Karpas-422 (cell line): ENCODE measurements at places on chromosomes 5 and 9. TPM values are rescaled to one million over a fixed set of nuclear protein-coding genes. Genes with fewer than 3 reads are reported as not detected.

GRCh38 chr9:18058564-18059442 is 415.1 kb upstream of the ADAMTSL1 start:
- H3K36me3 ChIP-seq = no peaks in the 10 kb centered on the region
- DNase-seq = no peak
- no peak overlapping the region for H3K4me3 ChIP-seq

DNA sequence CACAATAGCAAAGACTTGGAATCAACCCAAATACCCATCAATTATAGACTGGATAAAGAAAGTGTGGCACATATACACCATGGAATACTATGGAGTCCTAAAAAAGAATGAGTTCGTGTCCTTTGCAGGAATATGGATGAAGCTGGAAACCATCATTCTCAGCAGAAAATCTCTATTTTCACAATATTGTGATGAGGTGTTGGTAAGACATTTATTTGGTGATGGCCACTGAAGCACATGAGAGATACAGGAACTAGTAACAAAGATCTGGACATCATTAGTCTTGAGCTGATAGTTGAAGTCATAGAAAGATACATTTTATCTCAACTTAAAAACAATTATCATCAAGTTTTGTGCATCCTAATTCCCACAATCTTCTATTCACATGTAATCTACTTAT is 70.6 kb downstream of the RAB3C start:
- no peak overlapping the region for H3K4me3 ChIP-seq
- H3K4me1 ChIP-seq = no peaks in the 10 kb centered on the region
- H3K27ac ChIP-seq = no peak overlapping the region
- DNase-seq = no peak
- H3K27me3 ChIP-seq = no peaks in the 10 kb centered on the region

GRCh38 chr9:82621447-82621846 is 441.5 kb downstream of the RASEF start:
- H3K4me1 ChIP-seq = no peaks in the 10 kb centered on the region
- no peak overlapping the region for H3K4me3 ChIP-seq
- no peaks in the 10 kb centered on the region for H3K36me3 ChIP-seq
- no peak overlapping the region for H3K27ac ChIP-seq

- no peaks in the 10 kb centered on the region for H3K27me3 ChIP-seq
- H3K27ac ChIP-seq = no peak overlapping the region
Measured at GRCh38 chr5:73171495-73171894, 1.5 kb upstream of the TMEM174 start.

- no peaks in the 10 kb centered on the region for H3K36me3 ChIP-seq
- no peak overlapping the region for H3K27ac ChIP-seq
- H3K27me3 ChIP-seq = no peaks in the 10 kb centered on the region
- H3K4me1 ChIP-seq = peaks cover 12% of the 10 kb centered on the region
- H3K4me3 ChIP-seq = no peak overlapping the region
Measured at GRCh38 chr9:137293094-137293481, 9.0 kb downstream of the NRARP start.

DNA sequence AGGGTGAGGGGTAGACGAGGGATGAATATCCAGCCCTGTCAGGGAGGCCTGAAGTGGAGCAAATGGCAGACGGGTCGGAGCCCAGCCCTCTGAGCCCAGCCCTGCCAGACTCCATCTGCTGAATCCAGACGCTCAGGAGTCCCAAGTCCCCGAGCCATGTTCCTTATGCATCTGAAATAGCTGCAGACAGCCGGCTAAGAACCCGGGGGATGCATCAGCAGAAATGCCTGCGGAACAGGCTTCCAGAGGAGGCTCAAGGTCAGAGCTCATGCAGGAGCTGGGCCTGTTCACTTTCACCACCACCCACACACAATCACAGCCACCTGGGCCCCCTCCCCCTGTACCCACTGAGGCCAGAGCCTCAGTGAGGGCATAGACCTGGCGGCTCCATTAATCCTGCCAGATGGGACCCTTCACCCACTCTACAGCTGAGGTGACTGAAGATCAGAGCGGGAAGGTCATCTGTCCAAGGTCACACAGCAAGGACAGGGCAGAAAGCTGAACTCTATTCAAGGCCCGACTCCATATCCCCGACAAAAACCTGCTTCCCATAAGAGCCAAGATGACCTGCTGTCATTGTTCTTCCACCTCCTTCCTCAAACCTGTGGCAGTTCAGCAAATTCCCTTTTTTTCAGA is 24.4 kb upstream of the AKNA start:
- H3K4me3 ChIP-seq = no peak overlapping the region
- H3K27me3 ChIP-seq = no peaks in the 10 kb centered on the region
- H3K27ac ChIP-seq = no peak overlapping the region
- H3K4me1 ChIP-seq = no peaks in the 10 kb centered on the region
- no peaks in the 10 kb centered on the region for H3K36me3 ChIP-seq

DNA sequence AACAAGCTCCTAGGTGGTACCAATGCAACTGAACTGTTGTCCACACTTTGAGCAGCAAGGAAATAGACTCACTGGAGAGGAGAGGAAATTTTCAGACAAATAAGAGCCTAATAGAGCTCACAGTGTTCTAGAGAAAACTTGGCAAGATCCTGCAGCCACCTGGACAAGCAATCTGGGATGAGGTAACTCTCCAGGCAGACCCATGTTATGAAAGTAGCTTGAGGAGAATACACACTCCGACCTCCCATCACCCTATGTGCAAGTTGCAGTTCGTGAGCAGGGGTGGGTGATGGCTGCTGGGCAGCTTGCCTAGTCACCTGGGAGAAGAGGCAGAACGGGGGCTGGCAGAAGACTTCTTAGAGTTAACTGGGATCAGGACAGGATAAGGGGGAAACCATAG is 102.2 kb downstream of the KLF4 start:
- DNase-seq = no peak
- no peak overlapping the region for H3K4me3 ChIP-seq
- H3K27me3 ChIP-seq = no peaks in the 10 kb centered on the region
- H3K4me1 ChIP-seq = no peaks in the 10 kb centered on the region
- no peaks in the 10 kb centered on the region for H3K36me3 ChIP-seq

DNA sequence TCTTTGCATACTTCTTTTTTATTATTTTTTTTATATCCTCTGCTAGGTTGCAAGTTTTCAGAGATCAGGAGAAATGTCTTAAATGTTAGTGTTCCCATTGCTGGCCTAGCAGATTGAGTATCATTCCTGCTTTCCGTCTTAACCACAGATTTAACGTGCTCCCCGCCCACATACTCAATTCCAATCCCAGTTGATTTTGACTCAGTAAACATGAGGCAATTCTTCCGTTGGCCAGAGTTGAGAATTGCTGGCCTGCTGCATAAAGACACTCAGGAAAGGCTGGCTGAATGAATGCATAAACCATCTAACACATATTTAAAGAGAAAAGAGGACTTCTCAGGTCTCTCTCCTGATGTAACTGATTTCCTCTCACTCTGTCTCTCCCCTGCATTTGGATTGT is 46.8 kb upstream of the PLPP6 start:
- DNase-seq = no peak
- H3K4me1 ChIP-seq = no peaks in the 10 kb centered on the region
- no peak overlapping the region for H3K27ac ChIP-seq
- no peaks in the 10 kb centered on the region for H3K36me3 ChIP-seq
- H3K27me3 ChIP-seq = no peaks in the 10 kb centered on the region

GRCh38 chr5:31613651-31614050 is 25.3 kb upstream of the PDZD2 start:
- DNase-seq = no peak
- no peaks in the 10 kb centered on the region for H3K4me1 ChIP-seq
- H3K27ac ChIP-seq = no peak overlapping the region
- no peaks in the 10 kb centered on the region for H3K36me3 ChIP-seq

- no peaks in the 10 kb centered on the region for H3K36me3 ChIP-seq
- H3K4me1 ChIP-seq = peaks cover 11% of the 10 kb centered on the region
- H3K4me3 ChIP-seq = no peak overlapping the region
Measured at GRCh38 chr5:132469380-132470009, 21.1 kb downstream of the IRF1 start.

DNA sequence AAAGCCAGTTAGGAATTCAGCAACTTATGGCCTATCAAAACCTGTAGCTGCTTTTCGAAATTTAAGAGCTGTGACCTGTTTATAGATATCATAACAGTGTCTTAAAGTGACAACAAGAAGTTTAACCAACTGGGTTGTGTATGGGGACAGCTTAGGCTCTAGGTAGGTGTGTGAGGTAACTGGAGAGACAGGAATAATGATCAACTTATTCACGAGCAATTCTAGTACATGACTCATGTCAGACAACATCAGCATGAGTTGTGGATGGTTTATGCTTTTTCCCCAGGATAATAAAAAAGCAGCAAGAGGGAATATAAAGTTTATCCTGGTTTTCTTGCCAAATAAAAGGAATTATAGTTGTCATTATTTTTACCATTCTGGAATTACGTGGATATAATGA is 88.6 kb downstream of the GDNF start:
- no peak overlapping the region for H3K27ac ChIP-seq
- no peak overlapping the region for H3K4me3 ChIP-seq
- H3K36me3 ChIP-seq = no peaks in the 10 kb centered on the region
- no peaks in the 10 kb centered on the region for H3K27me3 ChIP-seq

- no peak for DNase-seq
- H3K36me3 ChIP-seq = 0 out of 2 replicates have a peak, but pooled peaks cover 2% of the 10 kb centered on the region
- no peak overlapping the region for H3K4me3 ChIP-seq
- H3K27me3 ChIP-seq = no peaks in the 10 kb centered on the region
- H3K4me1 ChIP-seq = peaks cover 18% of the 10 kb centered on the region
Measured at GRCh38 chr5:149807614-149808013, 77.5 kb downstream of the PPARGC1B start.

DNA sequence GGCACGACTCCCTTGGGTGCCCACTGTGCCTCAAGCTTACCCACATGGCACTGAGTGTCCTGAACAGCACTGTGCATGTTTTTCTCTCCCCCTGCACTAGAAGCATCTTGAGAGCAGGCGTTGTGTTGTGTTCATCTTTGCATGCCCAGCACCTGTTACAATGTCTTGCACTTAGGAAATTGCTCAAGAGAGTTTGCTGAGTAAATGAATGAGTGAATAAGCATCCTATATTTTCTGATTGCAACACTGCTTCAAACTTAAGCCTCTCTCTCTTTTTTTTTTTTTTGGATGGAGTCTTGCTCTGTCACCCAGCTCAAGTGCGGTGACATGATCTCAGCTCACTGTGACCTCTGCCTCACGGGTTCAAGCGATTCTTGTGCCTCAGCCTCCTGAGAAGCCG is 94.5 kb downstream of the LMNB1 start:
- H3K4me3 ChIP-seq = no peak overlapping the region
- H3K4me1 ChIP-seq = peaks cover 6% of the 10 kb centered on the region
- H3K27me3 ChIP-seq = no peaks in the 10 kb centered on the region
- DNase-seq = no peak
- H3K36me3 ChIP-seq = no peaks in the 10 kb centered on the region
- H3K27ac ChIP-seq = no peak overlapping the region

DNA sequence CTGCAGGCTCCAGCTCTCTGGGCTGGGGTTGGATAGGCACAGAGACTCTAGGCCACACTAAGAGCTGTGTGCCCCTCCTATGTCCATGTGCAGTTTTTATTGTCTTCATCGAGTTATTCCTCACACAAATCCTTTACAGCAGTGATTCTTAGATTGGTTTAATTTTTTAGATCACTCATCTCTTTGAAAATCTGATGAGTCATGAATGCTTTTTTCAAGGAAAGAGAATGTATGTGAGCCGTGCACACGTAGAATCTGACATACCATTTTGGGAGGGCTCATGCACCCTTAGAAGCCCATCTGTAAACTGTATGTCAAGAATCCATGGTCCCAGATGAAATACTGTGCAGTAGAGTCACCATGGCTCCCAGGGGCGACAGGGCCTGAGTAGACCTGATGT is 100.7 kb upstream of the S1PR3 start:
- H3K27me3 ChIP-seq = no peaks in the 10 kb centered on the region
- no peak for DNase-seq
- no peak overlapping the region for H3K27ac ChIP-seq

DNA sequence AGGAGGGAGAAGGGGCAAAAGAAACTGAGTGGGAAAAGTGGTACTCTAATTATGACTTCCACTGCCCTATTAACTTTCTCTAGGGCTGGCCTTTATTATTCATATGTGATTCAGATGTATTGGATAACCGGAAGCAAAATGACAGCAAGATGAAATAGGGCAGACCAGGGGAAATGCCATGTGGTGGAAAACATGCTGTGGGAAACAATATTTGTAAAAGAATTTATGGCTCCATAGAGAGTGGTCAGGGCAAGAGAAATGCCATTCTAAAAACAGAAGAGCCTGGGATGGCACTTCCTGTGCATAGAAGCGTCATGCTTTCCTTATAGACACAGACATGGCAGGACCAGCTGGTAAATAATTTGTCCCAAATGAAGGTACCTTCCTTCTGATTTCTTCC is 67.7 kb downstream of the MEGF10 start:
- H3K36me3 ChIP-seq = no peaks in the 10 kb centered on the region
- DNase-seq = no peak
- no peak overlapping the region for H3K27ac ChIP-seq

DNA sequence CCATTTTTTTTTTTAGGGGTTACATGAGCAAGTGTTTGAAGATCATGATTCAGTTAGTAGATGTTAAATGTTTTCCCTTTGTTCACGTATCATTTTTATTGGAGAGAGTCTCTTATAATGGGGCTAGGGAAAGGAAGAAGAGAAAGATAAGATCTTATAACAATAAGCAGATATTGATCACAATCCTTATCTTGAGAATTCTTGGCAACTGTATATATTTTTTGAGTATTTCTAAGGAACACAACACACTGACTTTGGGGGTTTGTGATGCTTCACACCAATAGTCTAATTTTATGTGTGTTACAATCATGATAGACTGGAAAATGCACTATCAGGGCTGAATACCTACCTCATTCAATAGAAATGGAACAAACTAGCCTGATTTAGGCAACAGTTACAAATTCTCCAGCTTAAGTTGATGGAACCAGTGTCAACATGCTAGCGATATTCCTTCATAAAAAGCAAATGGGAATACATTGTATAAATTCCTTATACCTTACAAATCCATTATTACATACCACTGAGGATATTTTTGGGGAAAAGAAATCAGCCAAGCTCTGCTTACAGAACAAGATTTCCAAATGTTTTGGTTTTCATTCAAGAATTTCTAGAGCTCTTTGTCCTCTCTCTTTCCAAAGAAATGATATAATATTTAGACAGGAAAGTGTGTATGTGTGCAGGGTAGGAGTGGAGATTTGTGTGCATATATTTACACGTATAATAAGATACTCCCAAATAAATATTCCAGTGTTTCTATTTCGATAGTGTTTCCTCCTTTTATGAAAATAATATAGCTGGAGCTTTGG is 41.5 kb downstream of the SVEP1 start:
- no peaks in the 10 kb centered on the region for H3K27me3 ChIP-seq
- H3K36me3 ChIP-seq = no peaks in the 10 kb centered on the region
- H3K4me3 ChIP-seq = no peak overlapping the region

DNA sequence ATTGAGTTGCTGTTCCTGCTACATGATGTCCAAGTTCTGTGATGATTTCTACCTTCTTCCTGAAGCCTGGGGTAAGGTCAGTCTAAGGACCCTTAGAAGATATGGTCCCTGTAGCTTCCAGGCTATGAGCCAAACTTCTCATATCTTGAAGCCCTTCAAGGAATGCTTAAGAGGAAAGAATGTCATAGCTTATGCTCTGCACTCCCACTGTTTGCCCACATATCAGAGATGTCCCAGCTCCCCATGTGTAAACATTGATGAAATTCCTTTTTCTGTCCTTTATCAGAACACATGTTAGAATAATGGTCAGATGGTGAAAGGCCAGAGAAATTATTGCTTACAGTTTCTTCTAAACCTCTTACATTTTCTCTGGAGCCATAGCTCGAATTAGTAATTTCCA is 41.4 kb upstream of the RUSC2 start:
- no peaks in the 10 kb centered on the region for H3K27me3 ChIP-seq
- H3K27ac ChIP-seq = no peak overlapping the region
- peak; percentile 11 for DNase-seq
- no peaks in the 10 kb centered on the region for H3K4me1 ChIP-seq
- H3K36me3 ChIP-seq = no peaks in the 10 kb centered on the region

The CCDC107 gene
- total RNA-seq = 13.2 and 24.0 TPM in 2 replicates

The NIPAL4 gene
- not detected in 2 replicates for total RNA-seq

The ADGRV1 gene
- 0.04 TPM in 1 of 2 replicates, not detected in the other for total RNA-seq

The NCS1 gene
- not detected in 2 replicates for total RNA-seq

The CA9 gene
- total RNA-seq = 26.8 and 35.2 TPM in 2 replicates

The SLC45A2 gene
- not detected in 2 replicates for total RNA-seq

The CEP72 gene
- total RNA-seq = 14.6 and 22.8 TPM in 2 replicates

The SIT1 gene
- total RNA-seq = 97.6 and 117 TPM in 2 replicates

The CCL21 gene
- not detected in 2 replicates for total RNA-seq
